Effector CD4-positive, alpha-beta T cell (primary cell): ENCODE measurements at places on chromosomes 16 and 17.

DNA sequence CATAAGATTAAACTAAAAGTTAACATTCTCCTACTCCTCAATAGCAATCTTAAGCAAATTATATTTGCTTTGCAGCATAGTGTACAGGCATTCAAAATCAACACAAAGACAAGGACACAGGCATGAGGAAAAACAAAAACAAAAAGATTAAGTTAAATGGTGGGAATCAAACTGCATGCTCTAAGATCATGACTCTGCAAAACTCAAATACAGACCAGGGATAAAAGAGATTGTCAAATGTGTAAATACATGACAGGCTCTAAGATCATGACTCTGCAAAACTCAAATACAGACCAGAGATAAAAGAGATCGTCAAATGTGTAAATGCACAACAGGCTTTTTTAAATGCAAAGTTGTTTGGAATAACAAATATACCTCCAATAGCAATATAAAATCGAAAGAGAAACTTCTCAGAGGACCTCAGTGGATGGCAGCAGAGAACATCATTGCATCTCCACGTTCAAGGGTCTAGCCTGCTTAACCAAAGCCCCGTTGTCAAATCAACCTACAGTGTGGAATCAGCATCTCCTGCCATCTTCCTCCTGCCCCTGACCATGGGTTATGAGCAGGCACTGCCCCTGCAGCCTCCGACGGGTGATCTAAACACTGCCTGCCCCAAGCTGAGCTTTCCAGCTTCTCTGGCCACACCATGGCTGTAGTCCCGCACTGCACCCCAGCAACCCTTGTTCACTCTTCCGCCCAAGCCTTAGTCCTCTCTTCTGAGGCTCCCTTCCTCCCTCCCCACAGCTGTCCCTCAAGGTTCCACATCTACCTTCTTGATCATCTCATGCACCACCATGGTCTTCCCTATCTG, 446.1 kb downstream of the SOX9 start:
- no peak for DNase-seq

DNA sequence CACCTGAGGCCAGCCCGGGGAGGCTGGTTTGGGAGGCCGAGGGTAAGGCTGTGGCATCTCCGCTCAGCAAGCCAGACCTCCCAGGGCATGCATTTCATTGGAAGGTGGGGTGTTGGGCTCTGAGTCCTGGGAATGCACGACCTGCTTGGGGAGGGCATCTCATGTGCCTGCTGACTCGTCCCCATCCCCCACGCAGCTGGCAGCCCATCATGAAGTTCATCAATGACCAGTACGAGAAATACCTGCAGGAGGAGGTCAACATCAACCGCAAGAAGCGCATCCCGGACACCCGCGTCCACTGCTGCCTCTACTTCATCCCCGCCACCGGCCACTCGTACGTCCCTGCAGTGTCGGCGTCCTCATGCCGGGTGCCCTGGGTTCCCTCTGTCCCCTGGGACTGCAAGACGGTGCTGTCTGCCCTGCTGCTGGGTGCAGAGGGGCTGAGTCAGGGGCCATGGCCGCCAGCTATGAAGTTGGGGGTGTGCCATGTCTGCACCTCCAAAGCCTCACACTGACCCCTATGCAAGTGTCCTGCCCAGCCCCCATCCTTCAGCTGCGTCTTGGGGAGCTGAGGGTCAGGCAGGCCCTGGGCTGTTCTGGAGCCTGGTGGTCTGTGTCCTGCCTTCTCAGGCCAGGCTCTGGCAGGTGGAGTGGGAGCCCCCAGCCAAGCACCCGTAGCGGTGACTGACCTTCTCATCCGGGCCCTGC, 347.9 kb downstream of the SEC14L1 start:
- DNase-seq: no peak

GRCh38 chr17:38453951-38454421, 25.7 kb downstream of the ARHGAP23 start:
- DNase-seq: no peak

- DNase-seq: no peak
These were observed 138.8 kb downstream of the XYLT1 start for GRCh38 chr16:17331991-17332390.

DNA sequence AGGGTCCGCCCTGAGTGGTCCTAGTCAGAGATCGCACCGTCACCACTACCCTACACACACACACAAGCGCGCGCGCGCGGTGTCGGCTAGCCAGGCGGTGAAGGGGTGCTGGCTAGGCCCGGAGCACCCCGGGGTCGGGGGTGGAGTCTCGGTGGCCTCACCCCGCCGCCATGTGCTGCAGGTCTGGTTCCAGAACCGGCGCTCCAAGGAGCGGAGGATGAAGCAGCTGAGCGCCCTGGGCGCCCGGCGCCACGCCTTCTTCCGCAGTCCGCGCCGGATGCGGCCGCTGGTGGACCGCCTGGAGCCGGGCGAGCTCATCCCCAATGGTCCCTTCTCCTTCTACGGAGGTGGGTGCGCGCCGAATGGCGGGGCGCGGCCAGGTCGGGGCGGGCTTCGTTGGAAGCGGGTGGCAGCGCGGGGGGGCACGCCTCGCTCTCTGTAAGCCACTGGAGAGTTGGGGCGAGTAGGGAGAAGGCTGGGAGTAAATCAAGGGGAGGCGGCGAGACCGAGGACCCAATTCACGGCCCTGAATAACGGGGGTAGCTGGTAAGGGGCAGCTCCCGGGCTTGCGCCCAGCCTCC, 4.8 kb downstream of the LHX1 start:
- no peak for DNase-seq

- DNase-seq: no peak
These were observed 20.2 kb upstream of the C1QL1 start for GRCh38 chr17:44988044-44988942.

GRCh38 chr17:48526608-48527546, 3.9 kb downstream of the HOXB1 start:
- no peak for DNase-seq

DNA sequence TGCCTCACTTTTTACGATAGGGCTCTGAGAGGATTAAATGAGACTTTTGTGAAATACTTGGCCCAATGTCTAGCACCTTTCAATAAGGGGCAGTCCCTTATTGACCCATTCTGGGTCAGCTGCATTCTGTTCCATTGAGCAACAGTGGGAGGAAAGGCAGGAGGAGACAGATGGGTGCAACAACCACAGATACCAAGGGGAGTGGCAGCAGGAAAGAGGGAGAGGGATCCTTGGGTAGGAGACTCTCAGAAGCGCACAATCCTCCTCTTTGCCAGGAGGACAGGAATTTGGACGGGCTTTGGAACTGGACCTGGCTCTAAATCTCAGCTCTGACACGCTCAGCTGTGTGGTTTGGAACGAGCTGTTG, 3.5 kb downstream of the PIPOX start:
- no peak for DNase-seq

DNA sequence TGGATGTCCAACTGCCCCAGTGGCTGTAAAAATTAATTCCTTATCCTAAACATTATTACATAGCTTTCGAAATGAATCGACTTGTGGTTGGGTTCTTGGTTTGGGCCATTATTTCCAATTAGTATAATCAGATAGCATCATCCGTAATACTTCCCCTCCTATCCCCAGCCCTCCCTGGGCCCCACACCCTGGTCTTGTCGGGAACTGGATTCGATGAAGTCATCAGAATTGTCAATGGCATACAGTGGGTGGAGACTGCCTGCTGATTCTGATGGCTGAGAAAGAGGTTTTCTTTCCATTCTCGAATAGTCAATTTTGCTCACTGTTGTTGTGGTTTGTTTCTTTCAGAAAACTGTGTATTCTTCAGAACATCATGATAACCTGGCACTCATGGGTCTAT, 395.1 kb downstream of the SEC14L1 start:
- DNase-seq: no peak

DNA sequence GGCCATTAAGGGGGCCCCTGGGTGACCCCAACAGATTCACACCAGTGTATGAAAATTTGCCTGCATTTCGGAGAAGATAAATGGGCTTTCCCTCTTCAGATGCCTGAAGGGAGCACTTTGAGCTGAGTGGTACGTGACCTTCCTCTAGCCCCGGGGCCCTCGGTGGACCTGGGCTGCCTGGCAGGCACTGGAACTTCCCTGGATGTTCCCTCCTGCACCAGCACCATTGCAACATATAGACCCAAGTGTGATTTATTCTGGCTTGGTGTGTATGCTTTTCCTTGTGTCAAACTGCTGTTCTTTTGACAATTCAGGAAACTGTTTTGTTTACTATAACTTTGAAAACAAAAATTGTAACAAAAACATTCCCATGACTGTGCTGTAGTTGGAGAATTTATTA, 93.8 kb downstream of the TNFRSF13B start:
- no peak for DNase-seq

- no peak for DNase-seq
These were observed 28.4 kb downstream of the HAPSTR1 start for GRCh38 chr16:9119795-9120194.

GRCh38 chr16:20904507-20905081, 4.0 kb downstream of the LYRM1 start:
- DNase-seq: peak; percentile 4

- DNase-seq: no peak
These were observed 153.2 kb upstream of the CHMP6 start for GRCh38 chr17:80838311-80839025.

- no peak for DNase-seq
These were observed 20.7 kb upstream of the GLG1 start for GRCh38 chr16:74627506-74628220.

GRCh38 chr16:57694231-57694724, 328 bp upstream of the DRC7 start:
- DNase-seq: no peak

GRCh38 chr17:63474586-63475460, 2.0 kb upstream of the ACE start:
- no peak for DNase-seq

DNA sequence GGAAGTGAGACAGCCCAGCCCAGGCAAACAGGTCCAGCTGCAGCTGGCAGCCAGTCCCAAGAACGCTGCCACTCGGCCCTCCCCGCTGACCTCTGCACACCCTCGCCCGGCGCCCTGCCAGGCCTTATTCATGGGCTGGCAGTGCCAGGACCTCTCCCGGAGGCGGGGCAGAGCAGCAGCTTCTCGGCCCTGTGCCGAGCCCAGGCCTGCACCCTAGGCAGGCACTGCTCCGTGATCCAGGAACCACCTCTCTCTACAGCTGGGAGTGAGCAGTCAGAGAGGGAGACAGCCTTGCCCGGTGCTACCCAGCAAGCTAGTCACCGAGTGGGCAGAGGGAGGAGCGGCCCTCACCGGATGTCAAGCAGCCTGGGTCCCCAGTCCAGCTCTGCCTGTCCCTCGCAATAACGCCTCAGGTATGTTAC, 79.9 kb upstream of the CBX4 start:
- no peak for DNase-seq

DNA sequence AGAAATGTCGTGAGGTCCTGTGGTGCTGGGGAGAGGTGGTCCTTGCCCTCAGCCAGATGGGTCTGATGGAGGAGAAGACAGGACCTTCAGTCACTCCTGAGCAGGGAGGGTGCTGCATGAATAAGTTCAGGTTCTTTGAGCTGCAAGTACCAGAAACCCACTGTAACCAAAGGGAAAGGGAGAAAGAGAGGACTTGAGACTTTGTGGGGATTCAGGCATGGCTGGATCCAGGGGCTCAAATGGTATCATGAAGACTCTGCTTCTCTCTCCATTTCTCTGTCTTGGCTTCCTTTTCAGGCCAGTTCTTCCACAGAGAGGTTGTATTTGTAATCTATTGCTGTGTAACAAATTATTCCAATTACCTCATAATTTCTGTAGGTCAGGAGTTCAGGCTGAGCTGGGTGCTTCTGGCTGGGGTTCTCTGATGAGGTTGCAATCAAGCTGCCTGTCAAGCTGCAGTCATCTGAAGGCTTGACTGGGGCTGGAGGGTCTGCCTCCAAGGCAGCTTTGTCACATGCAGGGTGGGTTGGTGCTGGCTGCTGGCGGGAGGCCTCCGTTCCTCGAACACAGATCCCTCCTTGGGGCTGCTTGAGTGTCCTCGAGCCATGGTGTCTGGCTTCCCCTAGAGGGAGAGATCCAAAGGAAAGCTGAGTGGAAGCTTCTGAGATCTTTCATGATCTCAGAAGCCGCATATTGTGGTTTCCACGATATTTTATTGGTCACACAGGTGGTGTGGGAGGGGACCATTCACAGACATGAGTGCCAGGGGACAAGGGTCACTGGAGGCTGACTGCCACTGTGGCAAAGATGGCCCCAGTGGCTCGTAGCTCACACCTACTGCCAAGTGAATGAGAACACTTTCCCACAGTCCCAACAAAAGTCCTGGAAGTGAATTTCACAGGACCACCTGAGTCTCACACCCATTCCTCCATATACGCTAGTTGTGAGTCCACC, 5.9 kb upstream of the ADCY7 start:
- DNase-seq: no peak

GRCh38 chr17:83026311-83026811, 53.0 kb upstream of the METRNL start:
- no peak for DNase-seq

GRCh38 chr17:57092779-57093178, 7.7 kb downstream of the AKAP1 start:
- no peak for DNase-seq

DNA sequence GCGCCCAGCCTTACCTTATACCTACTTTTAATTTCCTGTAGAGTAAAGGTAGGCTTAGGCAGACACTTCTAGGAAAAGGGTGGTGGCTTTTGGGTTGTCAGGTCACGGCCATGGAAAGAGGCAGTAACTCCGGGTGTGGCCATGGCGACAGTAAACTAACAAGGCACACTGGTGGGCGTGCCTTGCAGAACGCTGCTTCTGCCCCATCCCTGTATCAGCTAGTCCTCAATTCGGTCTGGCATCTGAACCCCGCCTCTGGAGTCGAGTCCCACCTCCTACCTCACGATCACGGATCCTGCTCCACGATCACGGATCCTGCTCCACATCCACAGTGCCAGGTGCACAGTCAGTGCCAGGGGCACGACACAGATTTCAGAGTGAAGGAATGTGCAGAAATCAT, 5.6 kb downstream of the ADCY9 start:
- DNase-seq: no peak

- DNase-seq: no peak
These were observed 15.4 kb downstream of the TNS4 start for GRCh38 chr17:40485851-40486521.

DNA sequence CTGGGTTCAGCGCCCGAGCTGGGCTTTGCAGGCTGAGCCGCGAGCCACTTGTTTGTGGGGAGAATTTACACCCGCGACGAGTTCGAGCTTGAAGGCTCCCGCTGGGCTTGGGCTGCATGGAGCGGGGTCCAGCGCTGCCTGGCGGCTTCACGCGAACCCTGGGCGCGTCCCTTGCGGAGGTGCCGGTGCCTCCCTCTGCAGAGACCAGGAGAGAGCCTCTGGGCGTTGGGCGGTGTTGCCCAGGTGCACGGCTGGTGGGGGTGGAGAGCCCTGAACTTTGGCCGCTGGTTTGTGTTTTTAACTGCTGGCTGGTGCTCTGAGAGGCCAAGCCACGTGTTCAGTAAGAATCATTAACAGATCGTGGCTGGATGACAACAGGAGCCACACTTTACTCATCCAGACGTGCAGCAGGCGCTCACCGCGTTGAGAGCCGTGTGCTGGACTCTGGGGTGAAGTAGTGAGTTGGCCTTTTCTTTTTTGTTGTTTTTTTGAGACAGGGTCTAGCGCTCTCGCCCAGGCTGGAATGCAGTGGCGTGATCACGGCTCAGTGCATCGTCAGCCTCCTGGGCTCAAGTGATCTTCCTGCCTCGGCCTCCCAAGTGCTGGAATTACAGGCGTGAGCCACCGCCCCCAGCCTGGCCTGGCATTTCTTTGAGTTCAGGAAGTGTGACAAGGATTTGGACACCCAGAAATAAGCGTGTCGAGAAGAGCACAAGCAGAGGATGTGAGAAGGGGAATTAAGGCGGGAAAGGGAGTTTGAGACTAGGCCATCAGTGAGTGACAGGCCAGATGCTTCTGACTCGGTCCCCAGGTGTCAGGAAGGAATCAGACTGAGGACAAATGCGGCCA, 827 bp downstream of the CDK10 start:
- DNase-seq: no peak

- no peak for DNase-seq
These were observed 14.4 kb upstream of the MYLK3 start for GRCh38 chr16:46762583-46762982.
